ENCODE measurements at places on chromosomes 11 and 22. TPM values are rescaled to one million over a fixed set of nuclear protein-coding genes. Genes with fewer than 3 reads are reported as not detected.

The RTN4R gene
- total RNA-seq, result 0.54 TPM

The TRIM5 gene
- total RNA-seq, result 12.0 TPM

The DEPDC7 gene
- 1.3 TPM for total RNA-seq

The IRF7 gene
- total RNA-seq, result 34.1 TPM

The UBQLN3 gene
- not detected for total RNA-seq

The MAPK8IP1 gene
- total RNA-seq, result 19.1 TPM

The FGF3 gene
- not detected for total RNA-seq

The KRTAP5-7 gene
- total RNA-seq, result not detected

The TRIM48 gene
- total RNA-seq, result not detected

The CPT1A gene
- 32.5 TPM for total RNA-seq

The PLAAT5 gene
- 0.16 TPM for total RNA-seq

The DENND6B gene
- 4.5 TPM for total RNA-seq

The TMEM25 gene
- 4.2 TPM for total RNA-seq

The LINC01488 gene
- total RNA-seq, result not detected

The ALX4 gene
- not detected for total RNA-seq

The SLC5A12 gene
- total RNA-seq, result not detected

The OR10A5 gene
- not detected for total RNA-seq

The DTX4 gene
- 2.5 TPM for total RNA-seq

The PEX16 gene
- 39.9 TPM for total RNA-seq

The KRTAP5-9 gene
- total RNA-seq, result not detected

The TYR gene
- not detected for total RNA-seq

The PKNOX2 gene
- total RNA-seq, result 2.5 TPM

The APOBEC3G gene
- total RNA-seq, result 10.7 TPM

The MAP6 gene
- 2.0 TPM for total RNA-seq

The SF3B2 gene
- total RNA-seq, result 107 TPM

The SHISAL1 gene
- 7.5 TPM for total RNA-seq

The PHOX2A gene
- total RNA-seq, result not detected

The RIBC2 gene
- total RNA-seq, result 0.32 TPM

The FZD4 gene
- total RNA-seq, result 23.8 TPM

The SLC29A2 gene
- not detected for total RNA-seq

The AIFM3 gene
- not detected for total RNA-seq

The SCGB1C1 gene
- not detected for total RNA-seq

The CCDC87 gene
- total RNA-seq, result not detected

Measured in cardiac atrium fibroblast (primary cell).